ENCODE measurements at places on chromosomes 13 and 19.

DNA sequence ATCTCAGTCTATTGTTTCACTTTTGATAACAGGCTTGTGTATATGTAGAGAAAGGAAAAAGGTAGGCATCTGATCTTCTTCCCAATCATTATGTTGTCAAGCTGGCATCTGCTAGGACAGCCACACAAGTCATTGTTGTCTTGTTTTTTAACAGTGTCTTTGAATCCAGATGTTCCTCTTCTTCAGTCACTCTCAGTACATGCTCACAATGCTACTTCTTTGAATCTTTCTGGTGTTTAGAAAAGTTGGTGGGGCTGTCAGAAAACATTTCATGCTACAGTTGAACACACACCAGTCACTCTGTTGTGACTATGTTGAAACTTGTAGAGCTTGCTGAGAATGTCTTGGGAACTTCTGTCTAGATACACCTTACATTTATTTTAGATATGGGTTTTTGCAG, 1231.4 kb upstream of the MIR17HG start:
- DNase-seq: no peak

- no peak for DNase-seq
Observed at GRCh38 chr13:40113643-40114304, 458.3 kb downstream of the COG6 start.

- no peak for DNase-seq
Observed at GRCh38 chr13:94917824-94918223, 205.5 kb upstream of the SOX21 start.

GRCh38 chr13:110346661-110347067, 39.6 kb downstream of the COL4A2 start:
- DNase-seq: peak; percentile 87

All from PC-9 (cell line).